ENCODE measurements at places on chromosomes 3 and 15. TPM values are rescaled to one million over a fixed set of nuclear protein-coding genes. Genes with fewer than 3 reads are reported as not detected.

GRCh38 chr3:132399054-132399929, 18.0 kb upstream of the DNAJC13 start:
- no peak for DNase-seq

Gene OCA2
- total RNA-seq = 0.10 TPM

Gene COLQ
- total RNA-seq = 11.0 TPM

DNA sequence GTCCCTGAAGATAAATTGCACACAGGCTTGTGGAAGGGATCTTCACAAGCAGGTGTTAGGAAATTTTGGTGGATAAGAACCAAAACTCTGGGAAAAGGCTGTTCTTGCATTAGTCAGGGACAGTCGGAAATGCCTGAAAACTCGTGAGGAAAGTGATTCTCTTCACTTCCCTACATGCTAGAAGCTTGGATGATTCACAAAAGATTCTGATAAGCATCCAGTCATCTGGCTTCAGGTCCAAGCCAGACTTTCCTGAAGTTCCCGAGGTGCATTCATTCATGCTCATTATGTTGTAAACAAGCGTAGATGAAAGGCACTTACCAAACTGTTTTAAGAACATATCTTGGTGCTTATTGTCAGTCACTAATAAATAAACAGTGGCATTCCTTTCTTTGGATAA, 1028.7 kb downstream of the NTRK3 start:
- DNase-seq = no peak

DNA sequence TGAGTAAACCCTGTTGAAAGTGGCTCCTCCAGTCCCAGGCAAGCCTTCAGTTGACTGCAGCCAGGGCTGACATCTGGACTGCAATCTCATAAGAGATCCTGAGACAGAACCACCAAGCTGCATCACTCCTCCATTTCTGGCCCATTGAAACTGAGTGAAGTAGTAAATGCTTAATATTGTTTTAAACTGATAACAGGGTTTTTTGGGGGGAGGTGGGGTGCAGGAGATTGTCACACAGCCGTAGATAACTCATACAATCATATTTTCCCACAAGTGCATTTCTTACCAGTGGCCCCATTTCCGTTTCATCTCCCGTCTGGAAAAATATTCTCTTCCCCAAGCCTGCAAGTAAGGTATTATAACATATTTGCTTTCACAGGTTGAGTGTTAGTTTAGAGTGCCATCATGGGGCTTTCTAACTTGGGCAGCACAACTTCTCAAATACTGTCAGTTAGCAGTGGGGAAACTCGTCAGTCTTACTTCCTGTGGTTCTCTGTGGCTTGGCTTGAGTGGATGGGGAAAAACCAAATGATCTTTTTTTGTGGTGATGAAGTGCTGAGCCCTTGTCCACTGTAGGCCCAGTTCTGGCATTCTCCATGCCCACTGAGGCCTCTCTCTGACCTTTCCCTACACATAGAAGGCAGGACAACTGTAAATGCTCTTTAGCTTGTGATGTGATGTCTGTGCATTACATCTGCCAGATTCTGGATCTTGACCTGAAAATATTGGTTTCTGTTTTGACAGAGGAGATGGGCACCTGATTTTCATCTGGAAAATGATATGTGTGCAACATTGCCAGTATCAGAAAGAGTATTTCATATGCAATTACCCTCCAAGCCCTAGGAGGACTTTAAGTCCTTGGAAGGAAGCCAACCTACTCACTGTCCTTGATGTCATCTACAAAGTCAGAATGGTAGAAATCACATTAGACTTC, 90.1 kb upstream of the BHLHE40 start:
- no peak for DNase-seq

Gene CDC25A
- 0.56 TPM for total RNA-seq

DNA sequence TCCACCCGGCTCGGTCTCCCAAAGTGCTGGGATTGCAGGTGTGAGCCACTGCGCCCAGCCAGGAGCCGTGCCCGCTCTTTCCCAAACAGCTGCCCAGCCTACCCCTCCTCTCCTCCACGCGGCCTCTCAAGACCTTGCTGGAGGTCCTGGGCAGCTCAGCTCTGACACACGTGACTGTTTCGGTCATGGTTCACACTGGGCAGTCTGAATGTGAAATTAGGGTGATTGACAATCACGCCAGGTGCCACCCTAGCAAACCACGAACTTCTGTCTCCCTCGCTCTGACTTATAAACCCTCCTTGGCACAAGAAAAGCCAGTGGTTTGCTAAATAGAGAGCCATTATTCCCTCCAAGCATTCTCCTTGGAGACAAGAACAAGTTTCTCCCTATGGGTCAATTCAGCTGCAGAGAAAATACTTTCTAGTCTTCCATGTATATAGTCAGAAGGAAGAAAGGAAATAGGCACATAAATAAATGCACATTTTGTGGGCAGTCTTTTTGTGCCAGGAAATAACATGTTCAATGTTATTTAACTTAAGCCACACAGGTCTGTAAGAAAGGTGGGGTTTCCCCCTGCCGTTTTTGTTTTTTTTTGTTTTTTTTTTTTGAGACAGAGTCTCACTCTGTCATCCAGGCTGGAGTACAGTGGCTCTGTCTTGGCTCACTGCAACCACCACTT, 121.9 kb upstream of the MEF2A start:
- no peak for DNase-seq

GRCh38 chr3:28328188-28329151, 20.1 kb upstream of the ZCWPW2 start:
- DNase-seq = no peak

DNA sequence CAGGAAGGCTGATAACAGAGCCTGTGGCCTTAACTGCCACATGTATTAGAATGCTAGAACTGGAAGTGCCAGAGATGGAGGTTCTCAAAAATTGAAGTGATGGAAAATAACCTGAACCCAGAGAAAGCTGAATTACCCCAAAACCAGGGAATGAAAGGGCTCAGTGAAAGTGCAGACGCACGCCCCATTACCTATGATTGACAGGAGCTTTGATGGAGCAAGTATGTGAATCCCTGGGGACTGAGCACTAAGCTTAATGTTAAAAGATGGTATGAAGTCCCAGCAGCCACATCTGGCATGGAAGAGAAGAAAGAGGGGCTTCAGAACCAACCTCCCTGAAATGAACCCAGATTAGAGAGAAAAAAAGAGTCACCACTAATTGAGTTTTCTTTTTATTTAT, 118.4 kb upstream of the FHIT start:
- no peak for DNase-seq

DNA sequence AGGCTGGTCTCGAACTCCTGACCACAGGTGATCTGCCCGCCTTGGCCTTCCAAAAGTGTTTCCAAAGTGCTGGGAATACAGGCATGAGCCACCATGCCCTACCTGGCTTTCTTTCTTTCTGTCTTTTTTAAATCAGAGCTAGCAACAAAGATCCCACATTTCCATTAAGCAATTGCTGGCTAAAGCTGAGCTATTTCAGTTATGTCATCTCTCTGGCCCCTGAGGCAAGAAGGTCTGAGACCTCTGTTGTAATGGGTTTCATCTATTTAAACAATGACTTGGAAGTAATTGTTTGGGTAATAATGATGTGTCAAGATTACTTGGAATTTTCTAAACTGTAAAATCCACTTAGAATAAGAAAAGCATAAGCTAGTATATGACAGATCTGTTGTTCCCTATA, 30.2 kb upstream of the CRBN start:
- DNase-seq = no peak

DNA sequence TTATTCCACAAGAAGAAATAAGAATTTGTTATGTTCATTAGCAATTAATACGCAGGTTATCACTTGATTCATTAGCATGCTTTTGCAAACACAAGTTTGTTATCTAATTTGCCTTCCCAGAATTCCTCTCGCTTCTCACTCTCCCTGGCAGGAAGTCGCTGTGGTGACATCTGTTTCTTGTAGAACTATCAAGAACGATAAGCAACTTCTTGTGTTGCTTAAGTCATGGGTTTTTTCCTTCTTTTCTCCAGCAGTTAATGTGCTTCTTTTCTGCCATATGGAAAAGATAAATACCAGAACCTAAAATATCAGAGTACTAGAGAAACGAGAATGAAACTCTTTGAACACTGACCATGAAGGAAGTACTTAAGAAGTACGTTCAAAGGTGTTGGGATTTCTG, 99.8 kb upstream of the CHMP2B start:
- no peak for DNase-seq

- DNase-seq = no peak
These were observed 4.8 kb downstream of the CLN6 start for GRCh38 chr15:68224546-68225250.

Gene PYGO1
- total RNA-seq = 5.2 TPM

Gene GOLGA8R
- total RNA-seq = 4.9 TPM

- DNase-seq = no peak
These were observed 240.9 kb upstream of the CADM2 start for GRCh38 chr3:84717894-84718293.
